ENCODE measurements at places on chromosomes 1 and 21. TPM values are rescaled to one million over a fixed set of nuclear protein-coding genes. Genes with fewer than 3 reads are reported as not detected.
A peak's percentile ranks its signal among the peaks of the same experiment; 100 is the strongest.

GRCh38 chr1:18891426-18891780, 11.0 kb downstream of the ALDH4A1 start:
- no peak for DNase-seq

C1orf167 gene
- not detected for total RNA-seq

LCE1B gene
- total RNA-seq, result not detected

- no peak for DNase-seq
Measured at GRCh38 chr1:29349871-29350491, 113.7 kb downstream of the PTPRU start.

GRCh38 chr1:165842671-165843129, 15.3 kb downstream of the UCK2 start:
- peak; percentile 58 for DNase-seq

DNA sequence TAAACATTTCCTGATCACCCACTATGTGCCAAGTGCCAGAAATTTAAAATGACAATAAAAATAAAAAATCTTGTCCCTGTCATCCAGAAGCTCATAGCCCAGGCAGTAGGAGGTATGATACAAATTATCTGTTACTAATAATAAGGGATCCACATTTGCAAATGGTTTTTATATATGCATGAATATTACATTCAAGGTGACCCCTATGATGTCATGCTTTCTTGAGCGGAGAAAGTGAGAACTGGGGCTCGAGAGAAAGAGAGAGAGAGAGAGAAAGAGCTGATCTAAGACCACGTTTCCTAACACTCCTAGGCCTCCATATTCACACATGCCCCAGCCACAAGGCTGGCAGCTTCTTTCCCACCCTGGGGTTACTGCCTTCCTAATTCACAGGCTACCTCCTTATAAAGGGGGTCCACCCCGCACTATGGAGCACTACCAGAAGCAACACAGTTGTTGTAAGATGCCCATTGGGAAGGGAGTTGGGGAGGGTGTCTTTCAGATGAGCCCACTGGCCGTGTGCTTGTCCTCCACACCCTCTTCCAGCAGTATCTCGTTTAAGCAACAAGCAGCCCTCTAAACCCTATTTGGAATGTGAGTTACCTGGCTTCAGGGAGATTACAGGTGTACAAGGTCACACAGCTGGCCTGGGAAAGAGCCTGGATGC, 28.8 kb upstream of the LRRN2 start:
- no peak for DNase-seq

GRCh38 chr1:2880812-2881295, 79.4 kb upstream of the TTC34 start:
- no peak for DNase-seq

All from activated naive CD4-positive, alpha-beta T cell treated with anti-CD3 and anti-CD28 coated beads for 36 hours (primary cell).